Left forelimb (tissue), 1 donor: ENCODE measurements at places on chromosomes 1 and 21.

GRCh38 chr1:194802572-194802971 lies 1616.2 kb upstream of the B3GALT2 start:
- no peak for DNase-seq

DNA sequence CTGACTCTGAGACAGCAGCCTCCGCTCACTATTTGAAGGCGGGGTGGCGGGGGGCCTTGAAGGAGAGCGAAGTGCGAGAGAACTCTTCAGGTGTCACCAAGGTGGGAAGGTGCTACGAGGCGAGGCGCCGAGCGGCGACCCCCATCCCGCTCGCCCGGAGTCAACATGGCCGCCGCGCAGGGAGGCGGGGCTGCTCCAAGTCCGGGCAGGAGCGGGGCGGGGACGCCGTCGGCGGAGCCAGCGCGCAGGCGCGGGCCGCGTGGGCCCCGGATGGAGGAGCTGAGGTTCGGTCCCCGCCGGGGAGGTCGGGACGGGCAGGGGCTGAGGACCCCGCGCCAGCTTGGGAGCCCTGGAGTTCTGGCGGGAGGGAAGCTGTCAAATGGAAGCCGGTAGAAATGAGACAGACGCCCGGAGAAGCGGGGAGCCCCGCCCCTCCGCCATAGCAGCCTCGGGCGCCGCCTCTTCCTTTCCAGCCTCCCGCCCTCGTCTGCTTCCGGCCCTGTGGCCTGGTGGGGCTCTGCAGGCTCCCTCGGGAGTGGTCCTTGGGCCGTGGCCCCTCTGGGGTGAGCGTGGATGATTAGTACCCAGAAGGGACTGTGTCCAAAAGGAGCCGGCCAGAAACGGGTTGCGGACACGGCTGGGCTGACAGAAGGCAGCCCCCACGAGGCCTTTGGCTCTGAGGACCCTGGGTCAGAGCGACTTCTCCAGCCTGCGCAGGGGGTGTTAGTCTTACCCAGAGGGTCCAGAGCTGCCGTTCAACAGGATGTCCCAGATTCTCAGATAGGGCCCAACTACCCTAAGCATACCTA lies at the start of gene PIGV:
TSS of gene PIGV (plus strand) at position 245 of the 809 bp plus-strand sequence. CDS start 2,866 bp downstream, outside the sequence.
- peak; percentile 96 for DNase-seq

DNA sequence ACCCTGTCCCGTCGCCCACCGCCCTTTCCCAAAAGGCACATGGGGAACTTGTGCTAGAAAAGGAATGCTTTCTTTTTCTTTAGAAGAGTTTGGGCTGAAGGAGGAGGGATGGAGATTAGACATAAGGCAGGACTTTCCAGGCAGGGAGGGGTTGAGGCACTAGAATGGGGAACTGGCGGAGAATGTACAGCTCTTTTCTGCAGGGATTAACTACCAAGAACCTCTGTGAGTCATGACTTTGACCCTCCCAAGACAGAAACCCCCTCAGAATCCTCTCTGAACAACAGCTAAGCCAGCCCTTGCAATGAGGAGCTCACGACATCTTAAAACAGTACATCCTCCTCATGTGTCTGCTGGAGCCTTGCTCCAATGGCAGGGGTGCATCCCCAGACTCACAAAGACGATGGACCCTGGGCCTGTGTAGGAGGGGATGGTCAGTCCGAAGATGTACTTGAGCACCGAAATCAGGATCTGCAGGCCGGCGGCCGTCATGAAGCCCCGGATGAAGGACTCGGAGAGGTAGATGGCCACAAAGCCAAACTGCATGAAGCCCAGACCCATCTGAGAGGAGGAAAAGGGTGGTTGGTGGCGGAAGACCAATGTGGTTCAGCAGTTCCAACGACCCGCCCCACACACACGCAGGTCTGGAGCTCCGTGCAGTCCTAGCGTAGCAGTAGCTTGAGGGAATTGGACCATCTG lies 13.6 kb downstream of the SLC26A9 start:
- DNase-seq = no peak

DNA sequence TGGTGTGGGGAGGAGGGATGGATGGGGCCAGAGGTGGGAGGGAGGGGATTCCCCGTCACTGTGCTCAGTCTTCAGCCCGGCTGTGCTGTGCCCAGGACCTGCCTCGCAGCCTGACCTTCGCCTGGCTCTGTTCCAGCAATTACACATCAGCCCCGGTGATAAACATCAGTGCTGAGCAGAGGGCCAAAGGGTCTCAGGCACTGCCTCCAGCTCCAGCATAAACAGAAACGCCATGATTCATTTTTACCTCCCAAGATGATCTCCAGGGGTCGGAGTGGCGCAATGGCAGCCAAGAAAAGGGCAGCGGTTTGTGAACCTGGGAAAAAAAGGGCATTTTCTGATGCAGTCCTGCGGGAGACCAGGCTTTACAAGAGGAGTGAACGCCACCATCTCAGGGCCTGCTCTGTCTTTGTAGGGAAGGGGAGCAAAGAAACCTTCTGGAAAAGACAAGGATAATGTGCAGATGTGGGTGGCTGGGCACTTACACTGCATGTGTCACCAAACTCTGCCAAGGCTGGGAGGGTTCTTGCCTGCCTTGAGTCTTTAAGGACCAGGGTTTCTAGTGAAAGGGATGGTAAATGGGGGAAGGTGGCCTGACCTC lies 28.1 kb downstream of the SHISA4 start:
- no peak for DNase-seq

DNA sequence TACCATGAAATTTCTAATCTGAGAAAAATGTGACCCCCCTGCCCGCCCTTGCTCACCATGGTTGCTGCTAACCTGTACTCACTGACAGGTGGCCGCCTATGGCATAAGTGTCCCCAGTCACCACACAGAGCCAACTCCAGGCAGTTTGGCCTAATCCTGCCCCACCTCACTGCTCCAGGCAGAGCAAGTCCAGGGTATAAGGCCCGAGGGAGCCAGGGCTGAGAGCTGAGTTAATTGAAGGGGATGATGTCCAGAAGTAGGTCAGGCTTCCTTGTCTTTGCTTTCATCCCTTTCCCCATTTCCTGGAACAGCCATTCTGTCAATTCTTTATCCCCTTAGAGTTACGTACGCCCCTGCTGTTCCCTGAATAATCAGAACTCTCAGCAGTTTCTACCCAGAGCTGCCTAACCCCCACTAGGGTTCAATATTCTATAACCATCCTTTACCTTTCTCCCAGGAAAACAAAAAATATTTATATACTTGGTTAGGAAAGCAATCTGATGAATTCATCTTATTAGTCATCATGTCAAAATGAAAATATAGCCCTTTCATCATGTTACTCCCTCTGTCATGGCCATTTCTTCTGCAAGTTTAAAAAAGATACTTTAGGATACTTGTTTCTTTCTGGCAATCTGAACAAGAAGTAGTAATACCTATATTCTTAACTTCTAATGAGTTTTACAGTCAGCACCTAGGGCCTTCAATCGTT lies 29.4 kb upstream of the CD101 start:
- DNase-seq = peak; percentile 34

- no peak for DNase-seq
These were observed 74.4 kb downstream of the PTGS2 start for GRCh38 chr1:186605762-186606350.

- no peak for DNase-seq
These were observed 9.9 kb upstream of the CLSTN1 start for GRCh38 chr1:9833632-9834031.

GRCh38 chr1:23057301-23057700 lies 38.0 kb downstream of the KDM1A start:
- DNase-seq = no peak

GRCh38 chr1:214524824-214525223 lies 26.6 kb downstream of the PTPN14 start:
- DNase-seq = no peak

- no peak for DNase-seq
These were observed 2.6 kb upstream of the KIF1B start for GRCh38 chr1:10207810-10208209.

DNA sequence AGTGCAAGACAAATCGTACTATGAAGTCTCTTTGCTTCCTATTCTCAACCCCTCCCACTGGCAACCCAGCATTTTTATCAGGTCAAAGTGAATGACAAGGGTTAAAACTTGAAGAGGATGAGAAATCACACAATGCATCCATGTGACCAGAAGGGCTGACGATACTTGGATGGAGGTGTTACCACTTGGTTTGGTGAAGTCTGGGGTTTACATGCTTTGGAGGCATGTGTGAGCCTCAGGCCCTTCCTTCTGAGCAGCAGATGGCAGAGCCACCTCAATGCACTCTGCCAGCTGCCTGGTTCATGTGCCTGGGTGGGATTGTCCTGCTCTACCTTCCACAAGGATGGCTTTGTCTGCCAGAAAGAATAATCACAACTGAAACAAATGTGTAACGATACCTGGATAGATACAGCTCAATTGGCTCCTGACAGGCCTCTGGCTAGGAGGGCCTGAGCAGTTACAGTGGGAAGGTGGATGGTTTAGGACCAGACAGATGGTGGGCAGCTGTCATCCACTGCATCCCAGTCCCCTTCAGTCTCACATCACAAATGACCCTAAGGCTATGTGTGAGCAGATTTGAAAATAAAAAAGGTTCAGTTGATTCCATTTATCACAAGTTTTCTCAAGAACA lies 51.5 kb upstream of the CNIH3 start:
- no peak for DNase-seq

DNA sequence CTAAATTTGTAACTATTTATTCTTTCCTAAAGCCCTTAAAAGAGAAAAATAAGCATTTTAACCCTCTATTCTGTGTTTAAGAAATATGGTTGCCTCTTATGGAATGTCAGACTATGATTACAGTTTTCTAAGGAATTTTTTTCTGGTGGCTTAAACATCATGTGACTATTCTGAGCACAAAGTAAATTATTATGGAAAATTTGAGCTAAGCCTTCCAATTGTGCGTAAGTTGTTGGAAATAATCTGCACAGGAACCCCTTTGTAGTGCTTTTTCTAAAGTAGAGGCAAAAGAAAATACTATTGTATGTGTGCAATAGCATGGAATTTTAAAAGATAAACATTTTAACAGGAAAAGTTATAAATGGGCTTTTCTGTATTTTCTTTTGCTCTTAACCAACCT lies 254.8 kb downstream of the PBX1 start:
- DNase-seq = no peak

- DNase-seq = no peak
These were observed 13.8 kb downstream of the MIER1 start for GRCh38 chr1:66938613-66939012.

- no peak for DNase-seq
These were observed 50.8 kb upstream of the WNT2B start for GRCh38 chr1:112457955-112458354.

DNA sequence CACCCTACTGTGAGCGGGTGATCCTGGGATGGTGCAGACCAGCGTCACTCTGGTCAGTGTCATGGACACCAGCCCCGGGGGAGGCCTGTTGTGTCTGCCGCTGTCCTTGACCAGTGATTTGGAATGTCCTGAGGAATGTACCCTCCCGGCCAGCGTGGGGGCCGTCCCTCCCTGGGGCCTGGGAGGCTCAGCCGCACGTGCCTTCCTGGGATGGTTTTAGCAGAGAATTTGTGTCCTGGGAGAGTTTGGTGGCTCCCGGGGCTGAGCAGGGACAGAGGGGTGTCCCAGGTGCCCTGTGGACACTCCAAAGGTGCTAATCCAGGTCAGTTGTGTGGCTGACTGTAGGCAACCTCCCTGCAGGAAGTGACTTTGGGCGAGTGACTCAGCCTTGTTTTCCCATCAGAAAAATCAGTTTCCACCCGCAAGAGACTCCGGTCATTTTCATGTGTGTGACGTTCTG lies 6.2 kb downstream of the ARHGEF16 start:
- no peak for DNase-seq

- no peak for DNase-seq
These were observed 312 bp downstream of the KIAA2013 start for GRCh38 chr1:11925938-11926292.

DNA sequence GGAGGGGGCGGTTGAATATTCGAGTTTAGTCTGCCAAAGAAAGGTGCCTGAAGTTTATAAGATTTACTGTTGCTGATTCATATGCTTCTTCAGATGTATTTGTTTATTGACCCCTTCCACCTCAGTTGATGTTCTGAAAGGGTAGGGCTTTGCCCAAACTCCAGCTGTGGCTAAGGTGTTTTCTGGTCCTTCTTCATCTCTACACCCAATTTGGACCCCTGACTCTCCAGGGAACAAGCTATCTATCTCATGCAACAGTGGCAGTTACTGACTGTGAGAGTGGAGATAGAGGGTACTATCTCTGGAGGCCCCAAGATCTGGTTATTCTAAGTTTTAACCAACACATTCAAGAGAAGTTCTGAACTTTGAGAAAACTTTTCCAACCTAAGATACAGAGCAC lies 12.6 kb upstream of the ALG14 start:
- no peak for DNase-seq

- no peak for DNase-seq
These were observed 74.9 kb downstream of the MRPL37 start for GRCh38 chr1:54274881-54275280.

GRCh38 chr1:219670426-219671149 lies 57.7 kb upstream of the ZC3H11B start:
- DNase-seq = no peak

DNA sequence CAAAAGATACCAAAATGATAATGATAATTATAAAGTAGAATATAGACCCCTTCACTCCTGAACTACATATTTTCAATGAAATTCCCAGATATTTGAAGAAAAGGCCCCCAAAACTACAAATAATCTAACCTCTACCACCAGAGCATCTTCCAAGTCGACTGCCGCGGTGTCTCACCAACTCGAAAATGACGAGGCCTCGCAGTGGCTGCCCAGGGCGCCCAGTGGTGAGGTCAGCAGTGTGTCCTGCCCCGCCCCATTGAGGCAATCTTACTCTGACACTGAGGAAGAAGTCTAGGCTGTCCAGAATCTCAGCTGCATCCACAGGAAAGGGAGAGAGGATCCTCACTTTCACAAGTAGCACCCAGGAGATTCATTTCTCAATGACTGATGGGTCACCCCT lies 5.2 kb downstream of the DUSP10 start:
- no peak for DNase-seq

- peak; percentile 45 for DNase-seq
These were observed 10.7 kb upstream of the SDC3 start for GRCh38 chr1:30919025-30919881.

DNA sequence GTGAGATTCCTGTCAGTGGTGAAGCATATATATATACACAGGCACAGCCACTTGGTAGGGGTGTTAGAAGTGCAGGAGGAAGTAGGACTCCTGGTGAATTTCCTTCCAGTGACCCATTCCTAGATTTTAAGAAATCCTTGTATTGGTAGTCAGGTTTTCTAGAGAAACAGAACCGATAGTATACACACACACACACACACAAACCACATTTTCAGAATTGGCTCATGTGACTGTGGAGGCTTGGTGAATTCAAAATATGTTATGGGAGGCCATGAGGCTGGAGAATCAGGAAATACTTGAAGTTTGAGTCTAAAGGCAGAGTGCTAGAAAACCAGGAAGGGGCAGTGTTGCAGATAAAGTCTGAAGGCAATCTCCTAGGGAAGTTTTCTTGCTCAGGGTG lies 114.2 kb downstream of the FCRL5 start:
- DNase-seq = no peak

- DNase-seq = no peak
These were observed 19.9 kb upstream of the EDN2 start for GRCh38 chr1:41504114-41505035.

- DNase-seq = no peak
These were observed 294.7 kb downstream of the SIPA1L2 start for GRCh38 chr1:232335261-232335660.
